ENCODE measurements at places on chromosomes 5 and 9. TPM values are rescaled to one million over a fixed set of nuclear protein-coding genes. Genes with fewer than 3 reads are reported as not detected.

GRCh38 chr9:7088611-7089010, 330.8 kb downstream of the KDM4C start:
- no peaks in the 10 kb centered on the region for H3K4me1 ChIP-seq
- H3K4me3 ChIP-seq: no peak overlapping the region
- H3K36me3 ChIP-seq: no peaks in the 10 kb centered on the region
- H3K27me3 ChIP-seq: no peaks in the 10 kb centered on the region
- no peak for DNase-seq

- no peaks in the 10 kb centered on the region for H3K27me3 ChIP-seq
- H3K36me3 ChIP-seq: peaks cover 4% of the 10 kb centered on the region
- no peak overlapping the region for H3K4me3 ChIP-seq
- no peak for DNase-seq
- peaks cover 19% of the 10 kb centered on the region for H3K4me1 ChIP-seq
Observed at GRCh38 chr5:73897893-73898292, 271.9 kb downstream of the ARHGEF28 start.

DNA sequence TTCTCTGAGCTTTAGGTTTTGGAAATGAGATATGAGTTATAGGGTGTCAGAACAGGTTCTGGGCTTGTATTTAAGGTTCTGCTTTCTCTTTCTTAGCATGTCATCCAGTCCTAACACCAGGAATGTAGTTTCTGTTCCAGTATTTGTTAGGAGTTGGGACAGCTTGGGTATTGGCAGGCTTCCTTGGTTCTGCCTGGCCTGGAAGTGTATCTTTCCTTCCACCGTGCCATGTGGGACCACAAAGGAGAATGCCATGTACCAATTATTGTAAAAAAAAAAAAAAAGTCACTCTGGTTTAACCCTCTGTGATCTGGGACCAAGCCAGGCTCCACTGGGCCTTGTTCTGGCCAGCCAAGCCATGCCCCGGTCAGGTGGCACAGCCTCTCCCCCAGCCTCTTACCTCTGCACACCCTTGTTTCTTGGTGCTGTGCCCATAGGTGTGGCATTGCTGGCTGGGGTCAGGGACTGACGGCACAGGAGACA, 47.8 kb downstream of the ARHGAP26 start:
- DNase-seq: no peak
- no peaks in the 10 kb centered on the region for H3K36me3 ChIP-seq
- H3K4me3 ChIP-seq: no peak overlapping the region
- H3K27me3 ChIP-seq: no peaks in the 10 kb centered on the region
- H3K4me1 ChIP-seq: peaks cover 30% of the 10 kb centered on the region
- H3K27ac ChIP-seq: no peak overlapping the region

DNA sequence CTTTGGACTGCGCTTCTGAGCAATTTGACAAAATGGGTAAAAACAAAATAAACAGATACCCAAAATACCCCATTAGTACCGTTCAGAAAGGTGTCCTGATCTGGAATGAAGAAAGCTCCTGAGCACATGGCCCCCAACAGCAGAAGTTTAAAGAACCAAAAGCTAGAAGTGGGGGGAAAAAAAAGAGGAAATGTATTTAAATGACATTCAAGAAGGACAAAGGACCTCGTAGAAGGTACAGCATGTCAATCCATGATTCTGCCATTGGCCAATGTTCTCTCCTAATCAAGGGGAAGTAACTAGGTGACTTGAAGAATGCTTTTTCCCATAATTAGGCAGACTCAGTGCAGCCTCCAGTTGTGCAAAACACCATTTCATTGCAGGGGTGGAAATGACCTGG, 78.6 kb downstream of the SERINC5 start:
- DNase-seq: no peak
- no peak overlapping the region for H3K27ac ChIP-seq
- H3K27me3 ChIP-seq: no peaks in the 10 kb centered on the region
- H3K36me3 ChIP-seq: no peaks in the 10 kb centered on the region
- H3K4me3 ChIP-seq: no peak overlapping the region
- H3K4me1 ChIP-seq: peaks cover 13% of the 10 kb centered on the region

DNA sequence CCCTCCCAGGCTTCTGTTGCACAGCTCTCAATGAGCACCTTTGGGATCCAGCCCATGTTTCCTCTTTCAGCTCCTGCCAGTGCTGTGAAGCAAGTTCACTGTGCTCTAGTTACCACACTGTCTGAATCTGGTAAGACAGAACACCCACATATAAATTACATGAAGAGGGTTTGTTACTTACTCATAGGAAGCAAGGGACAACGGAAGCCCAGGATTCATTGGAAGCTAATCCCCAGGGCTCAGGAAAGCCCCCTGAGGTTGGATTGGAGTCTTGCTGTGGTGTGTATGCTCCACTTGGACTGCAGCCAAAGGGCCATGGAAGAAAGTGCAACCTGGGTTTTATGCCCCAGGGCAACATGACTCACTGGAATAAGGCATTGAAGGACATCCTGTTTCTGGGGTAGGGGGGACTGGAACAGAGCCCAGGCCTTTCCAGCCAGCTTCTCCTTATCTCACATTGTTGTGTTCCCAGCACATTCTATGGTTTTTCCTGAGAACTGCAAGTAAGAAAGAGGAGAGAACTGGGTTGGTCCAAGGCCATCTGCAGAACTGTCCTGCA, 15.6 kb upstream of the CLK4 start:
- no peak for DNase-seq
- H3K4me3 ChIP-seq: no peak overlapping the region
- no peaks in the 10 kb centered on the region for H3K4me1 ChIP-seq
- no peaks in the 10 kb centered on the region for H3K27me3 ChIP-seq

DNA sequence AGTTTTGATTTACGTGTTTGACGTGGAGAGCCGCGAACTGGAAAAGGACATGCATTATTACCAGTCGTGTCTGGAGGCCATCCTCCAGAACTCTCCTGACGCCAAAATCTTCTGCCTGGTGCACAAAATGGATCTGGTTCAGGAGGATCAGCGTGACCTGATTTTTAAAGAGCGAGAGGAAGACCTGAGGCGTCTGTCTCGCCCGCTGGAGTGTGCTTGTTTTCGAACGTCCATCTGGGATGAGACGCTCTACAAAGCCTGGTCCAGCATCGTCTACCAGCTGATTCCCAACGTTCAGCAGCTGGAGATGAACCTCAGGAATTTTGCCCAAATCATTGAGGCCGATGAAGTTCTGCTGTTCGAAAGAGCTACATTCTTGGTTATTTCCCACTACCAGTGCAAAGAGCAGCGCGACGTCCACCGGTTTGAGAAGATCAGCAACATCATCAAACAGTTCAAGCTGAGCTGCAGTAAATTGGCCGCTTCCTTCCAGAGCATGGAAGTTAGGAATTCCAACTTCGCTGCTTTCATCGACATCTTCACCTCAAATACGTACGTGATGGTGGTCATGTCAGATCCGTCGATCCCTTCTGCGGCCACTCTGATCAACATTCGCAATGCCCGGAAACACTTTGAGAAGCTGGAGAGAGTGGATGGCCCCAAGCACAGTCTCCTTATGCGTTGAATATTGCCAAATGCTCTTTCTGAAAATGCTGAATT, 850 bp downstream of the RRAGA start:
- H3K4me1 ChIP-seq: peaks cover 22% of the 10 kb centered on the region
- DNase-seq: no peak
- H3K36me3 ChIP-seq: no peaks in the 10 kb centered on the region
- H3K27ac ChIP-seq: peak overlapping the region; percentile 77
- peak overlapping the region; percentile 95 for H3K4me3 ChIP-seq

- H3K4me1 ChIP-seq: no peaks in the 10 kb centered on the region
- H3K4me3 ChIP-seq: no peak overlapping the region
- DNase-seq: no peak
- H3K27me3 ChIP-seq: no peaks in the 10 kb centered on the region
- H3K36me3 ChIP-seq: no peaks in the 10 kb centered on the region
Observed at GRCh38 chr5:135694012-135694411, 115.2 kb upstream of the CXCL14 start.

Gene OMD
- not detected for total RNA-seq

Gene ENG
- total RNA-seq: 12.2 TPM

Gene CLIC3
- 0.24 TPM for total RNA-seq

Gene SYNPO
- 65.1 TPM for total RNA-seq

All from pancreas (tissue), 10 donors.